Urinary bladder (tissue), 4 donors: ENCODE measurements at places on chromosomes 5 and 9. TPM values are rescaled to one million over a fixed set of nuclear protein-coding genes. Genes with fewer than 3 reads are reported as not detected.

The DEPDC1B gene
- total RNA-seq: 8.4 TPM

GRCh38 chr5:66807743-66808142 lies 211.6 kb downstream of the MAST4 start:
- no peak for DNase-seq

DNA sequence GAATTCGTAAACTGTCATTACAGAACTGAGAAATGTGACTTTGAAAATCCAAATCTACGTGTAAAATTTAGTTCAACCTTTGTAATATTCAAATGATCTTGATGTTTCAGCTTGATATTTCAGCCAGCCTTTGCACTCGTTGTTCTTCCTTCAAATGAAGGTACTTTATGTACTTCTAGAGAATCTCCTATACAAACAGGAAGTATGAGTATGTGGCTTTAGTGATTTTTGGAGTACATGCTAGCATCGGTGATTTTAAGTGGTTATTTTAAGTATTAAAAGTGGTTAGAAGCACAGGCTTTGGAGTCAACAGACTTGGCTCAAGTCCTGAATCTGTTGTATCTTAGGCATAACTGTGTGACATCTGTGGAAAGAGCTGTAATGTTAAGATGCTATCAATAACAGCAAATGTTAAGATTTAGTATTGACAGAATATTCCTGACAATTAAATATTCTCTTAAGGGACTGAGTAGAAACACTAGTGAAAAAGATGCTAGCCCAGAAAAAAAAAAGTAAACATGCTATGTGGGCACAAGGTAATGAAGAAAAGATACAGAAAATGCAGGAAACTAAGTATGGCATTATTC lies 398.0 kb downstream of the ADGRV1 start:
- no peak for DNase-seq

The CMYA5 gene
- 25.4 TPM for total RNA-seq

The FRMD3 gene
- 10.8 TPM for total RNA-seq

DNA sequence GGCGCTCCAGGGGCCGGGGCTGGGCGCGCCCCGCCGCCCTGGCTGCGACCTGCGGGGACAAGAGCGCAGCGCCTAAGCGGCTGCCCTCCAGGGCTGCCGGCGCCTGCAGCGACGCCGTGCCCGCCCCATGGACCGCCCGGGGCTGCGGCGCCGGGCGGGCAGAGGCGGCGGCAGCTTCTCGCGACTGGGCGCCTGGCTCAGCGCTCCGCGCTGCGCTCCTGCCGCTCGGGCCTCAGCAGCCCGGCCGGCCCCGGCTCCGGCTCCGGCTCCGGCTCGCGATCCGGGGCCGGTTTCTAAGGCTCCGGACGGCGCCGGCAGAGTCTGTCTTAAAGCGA lies at the start of gene PITX1:
TSS of gene PITX1 (minus strand) at position 328 of the 335 bp plus-strand sequence. CDS start 347 bp downstream, outside the sequence.
- DNase-seq: no peak

DNA sequence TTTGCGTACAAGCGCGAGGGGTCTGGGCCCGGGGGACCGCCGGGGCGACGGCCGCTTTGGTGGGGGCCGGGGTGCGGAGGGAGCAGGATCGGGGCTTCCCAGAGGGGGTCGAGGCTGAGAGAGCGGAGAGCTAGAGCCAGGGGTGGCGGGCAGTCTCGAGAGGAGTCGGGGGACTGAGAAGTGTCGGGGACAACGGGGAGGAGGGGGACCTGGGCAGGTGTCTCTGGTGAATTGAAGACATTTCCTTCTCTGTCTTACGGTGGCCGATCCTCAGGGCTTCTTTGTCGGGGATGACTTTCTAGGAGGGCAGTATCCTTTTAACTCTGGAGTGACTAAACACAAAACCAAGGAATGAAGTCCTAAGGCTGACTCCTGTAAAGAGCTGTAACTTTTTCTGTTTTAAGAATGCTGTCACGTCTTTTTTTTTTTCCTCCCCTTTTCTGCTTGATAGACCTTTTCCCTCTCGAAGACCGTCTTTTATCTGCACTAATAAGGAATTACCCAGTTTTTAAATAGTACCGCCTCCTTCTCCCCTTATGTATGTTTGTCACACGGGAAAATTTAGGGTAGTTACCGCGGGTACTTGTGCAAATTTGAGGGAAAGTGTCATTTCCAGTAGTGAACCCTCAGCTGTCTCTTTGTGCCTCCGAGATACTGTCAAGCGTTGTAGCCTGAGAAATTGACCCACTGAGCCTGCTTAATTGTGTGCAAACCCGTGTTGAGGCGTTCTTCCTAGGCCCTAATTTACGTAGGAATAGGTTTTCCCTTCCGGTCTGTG lies 822 bp downstream of the DENND4C start:
- no peak for DNase-seq

- DNase-seq: no peak
Observed at GRCh38 chr9:131174681-131175239, 49.4 kb downstream of the NUP214 start.

DNA sequence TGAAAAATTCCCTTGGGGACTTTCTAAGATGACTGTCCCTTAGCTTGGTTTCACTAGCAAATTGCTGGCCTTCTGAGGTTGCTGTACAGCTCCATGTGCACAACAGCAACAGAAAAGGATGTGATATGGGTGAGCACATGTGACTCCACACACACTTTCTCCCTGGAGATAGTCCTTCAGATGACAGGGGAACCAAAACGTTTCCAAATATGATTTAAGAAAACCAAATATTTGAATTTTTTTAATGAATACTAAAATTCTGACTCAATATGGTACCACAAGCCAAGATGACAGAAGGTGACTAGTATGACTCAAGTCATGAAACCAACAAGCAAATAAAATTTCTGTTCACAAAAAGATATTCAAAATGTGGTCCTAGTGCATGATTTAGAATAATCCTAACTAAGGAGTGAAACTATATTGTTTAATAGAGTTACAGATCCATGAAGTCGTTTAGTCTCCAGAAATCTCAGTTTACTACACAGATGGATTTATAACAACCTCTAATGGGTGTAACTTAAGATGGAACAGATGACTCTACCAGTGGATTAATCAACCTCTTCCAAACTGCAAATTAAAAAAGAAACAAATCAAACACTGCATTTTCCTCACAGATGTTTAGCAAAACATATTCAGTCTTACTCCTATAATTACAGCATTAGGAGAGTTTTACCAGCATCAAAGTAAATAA lies 144.8 kb upstream of the PIK3R1 start:
- DNase-seq: no peak

The IL13 gene
- total RNA-seq: not detected

DNA sequence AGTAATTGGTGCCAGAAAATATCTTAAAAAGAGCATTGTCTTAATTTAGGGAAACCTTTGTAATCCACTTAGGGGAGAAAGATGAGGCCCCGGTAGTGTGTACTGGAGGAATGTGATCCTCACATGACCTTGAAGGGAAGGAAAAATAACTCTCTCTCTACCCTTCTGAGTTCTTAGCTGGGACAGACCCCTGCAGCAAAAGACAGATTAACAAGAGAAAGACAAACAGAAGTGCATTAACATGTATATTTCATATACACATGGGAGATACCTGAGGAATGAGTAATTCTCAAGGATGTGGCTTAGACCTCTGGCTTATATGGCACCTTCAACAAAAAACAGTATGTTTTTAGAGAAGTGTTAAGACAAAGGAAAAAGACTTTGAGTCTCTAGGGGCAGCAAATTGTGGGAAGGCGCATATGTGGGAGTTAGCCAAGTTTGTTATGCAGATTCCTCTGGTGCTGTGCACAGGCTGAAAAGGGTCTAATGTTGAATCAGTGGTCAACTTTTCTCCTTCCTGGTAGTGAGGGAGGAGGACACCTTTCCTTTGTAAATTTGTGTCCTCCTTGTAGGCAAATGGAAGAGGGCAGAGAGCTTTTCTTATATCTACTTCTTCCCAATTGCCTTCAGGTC lies 138.8 kb downstream of the LRRC70 start:
- DNase-seq: no peak

DNA sequence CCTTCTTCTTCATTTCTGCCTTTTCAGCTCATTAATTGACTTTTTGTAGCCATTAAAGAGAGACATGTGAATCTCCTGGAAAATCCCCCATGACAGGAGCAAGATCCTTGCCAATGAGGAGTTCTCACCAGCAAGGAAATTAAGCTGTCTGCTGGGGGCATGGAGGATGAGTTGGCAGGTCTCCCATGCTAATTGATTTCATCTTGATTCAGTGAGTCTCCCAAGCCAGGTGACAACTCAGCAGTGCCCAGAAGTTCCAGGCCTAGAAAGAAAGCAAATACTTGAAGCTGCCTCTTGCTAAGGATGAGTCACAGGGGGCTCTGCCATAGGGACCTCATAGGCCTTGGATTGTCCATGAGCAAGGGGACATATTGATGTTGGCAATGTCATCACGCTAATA lies 30.0 kb upstream of the ADRA1B start:
- DNase-seq: no peak

DNA sequence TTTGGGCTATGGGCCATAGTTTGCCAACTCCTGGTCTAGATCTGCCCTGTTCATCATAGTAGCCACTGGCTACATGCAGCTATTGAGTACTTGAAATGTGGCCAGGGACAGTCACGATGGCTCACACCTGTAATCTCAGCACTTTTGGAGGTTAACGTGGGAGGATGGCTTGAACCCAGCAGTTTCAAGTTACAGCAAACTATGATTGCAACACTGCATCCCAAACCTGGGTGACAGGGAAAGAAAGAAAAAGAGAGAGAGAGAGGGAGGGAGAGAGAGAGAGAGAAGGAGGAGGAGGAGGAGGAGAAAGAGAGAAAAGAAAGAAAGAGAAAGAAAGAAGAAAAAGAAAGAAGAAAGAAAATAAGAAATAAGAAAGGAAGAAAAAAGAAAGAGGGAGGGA lies 5.1 kb upstream of the GMCL2 start:
- DNase-seq: no peak

The FRRS1L gene
- total RNA-seq: 7.8 TPM

- DNase-seq: no peak
Observed at GRCh38 chr5:75138689-75139088, 86.3 kb upstream of the GCNT4 start.

DNA sequence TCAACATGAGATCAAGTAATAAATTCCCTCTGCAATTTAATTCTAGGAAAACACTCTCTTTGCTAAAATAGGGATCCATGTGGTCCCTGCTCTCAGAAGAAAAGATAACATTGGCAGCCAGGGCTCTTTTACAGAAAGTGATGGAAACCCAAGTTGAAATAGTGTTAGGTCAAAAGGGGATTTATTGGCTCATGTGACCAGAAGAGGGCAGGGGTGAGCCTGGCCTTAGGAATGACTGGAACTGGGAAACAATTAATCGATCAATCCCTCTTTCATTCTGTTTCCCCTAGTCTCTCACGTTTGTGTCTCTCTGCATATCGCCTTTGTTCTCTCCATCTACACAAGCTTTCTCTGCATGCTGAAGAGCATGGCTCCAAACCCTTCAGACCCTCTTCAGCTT lies 58.3 kb upstream of the ALDH1B1 start:
- no peak for DNase-seq

The C6 gene
- 1.1 TPM for total RNA-seq

The OTULINL gene
- 13.0 TPM for total RNA-seq

The IGFBPL1 gene
- total RNA-seq: 3.0 TPM

- DNase-seq: no peak
Observed at GRCh38 chr5:80116000-80116399, 80.9 kb downstream of the THBS4 start.

- no peak for DNase-seq
Observed at GRCh38 chr5:52999344-52999949, 10.3 kb downstream of the ITGA2 start.

The CCL27 gene
- total RNA-seq: not detected

GRCh38 chr5:154118893-154119336 lies 71.6 kb upstream of the GALNT10 start:
- DNase-seq: no peak

DNA sequence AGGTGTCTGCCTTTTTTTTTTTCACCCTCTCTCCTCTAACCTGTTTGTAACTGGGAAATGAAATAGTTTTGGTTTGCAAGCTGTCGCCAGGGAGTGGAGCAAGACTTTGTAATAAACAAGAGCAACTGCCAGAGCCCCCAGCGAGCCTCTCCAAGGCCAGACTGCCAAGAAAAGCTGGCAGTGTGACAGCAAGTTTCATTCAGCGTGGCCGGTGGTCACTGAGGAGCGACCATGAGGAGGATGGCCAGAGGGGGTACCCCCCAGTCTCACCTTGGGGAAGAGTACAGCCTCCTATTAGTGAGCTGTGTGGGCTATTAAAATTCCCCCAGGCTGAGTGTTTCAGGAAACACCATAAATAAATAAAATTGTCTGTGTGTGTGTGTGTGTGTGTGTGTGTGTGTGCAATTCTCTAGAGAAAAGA lies 49.9 kb downstream of the ZFAND5 start:
- no peak for DNase-seq

- no peak for DNase-seq
Observed at GRCh38 chr9:10843151-10843550, 230.3 kb upstream of the PTPRD start.

DNA sequence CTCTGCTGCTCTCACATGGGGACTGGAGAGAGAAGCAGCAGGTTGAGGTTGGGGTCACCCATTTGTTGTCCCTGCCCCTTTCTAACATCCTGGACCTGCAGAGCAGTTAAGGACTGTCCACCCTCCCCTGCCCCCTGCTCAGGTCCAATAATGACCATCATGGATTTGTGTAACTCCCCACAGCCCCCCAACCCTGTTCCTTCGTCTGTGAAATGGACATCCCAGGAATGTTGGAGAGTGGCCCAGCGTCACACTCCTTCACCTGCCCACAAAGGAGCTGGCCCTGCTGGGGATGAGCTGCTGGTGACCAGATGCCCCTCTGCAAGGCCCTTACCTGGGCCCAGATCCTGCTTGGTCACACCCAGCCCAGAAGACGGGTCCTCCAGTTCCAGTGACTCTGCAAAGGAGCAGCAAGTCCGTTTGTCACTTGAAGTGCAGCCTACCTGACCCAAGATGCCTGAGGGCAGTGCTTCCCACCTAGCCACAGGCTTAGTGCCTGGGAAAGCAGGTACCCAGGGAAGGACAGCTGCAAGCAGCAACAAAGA lies 10.4 kb downstream of the CD74 start:
- no peak for DNase-seq
